MCF 10A (cell line): ENCODE measurements at places on chromosomes 6 and 20. TPM values are rescaled to one million over a fixed set of nuclear protein-coding genes. Genes with fewer than 3 reads are reported as not detected.

Gene PRKN
- 2.5 and 6.0 TPM in 2 replicates for total RNA-seq

- DNase-seq: no peak
Measured at GRCh38 chr6:19317431-19317986, 519.7 kb upstream of the ID4 start.

Gene VARS2
- total RNA-seq: 38.8 and 52.7 TPM in 2 replicates

DNA sequence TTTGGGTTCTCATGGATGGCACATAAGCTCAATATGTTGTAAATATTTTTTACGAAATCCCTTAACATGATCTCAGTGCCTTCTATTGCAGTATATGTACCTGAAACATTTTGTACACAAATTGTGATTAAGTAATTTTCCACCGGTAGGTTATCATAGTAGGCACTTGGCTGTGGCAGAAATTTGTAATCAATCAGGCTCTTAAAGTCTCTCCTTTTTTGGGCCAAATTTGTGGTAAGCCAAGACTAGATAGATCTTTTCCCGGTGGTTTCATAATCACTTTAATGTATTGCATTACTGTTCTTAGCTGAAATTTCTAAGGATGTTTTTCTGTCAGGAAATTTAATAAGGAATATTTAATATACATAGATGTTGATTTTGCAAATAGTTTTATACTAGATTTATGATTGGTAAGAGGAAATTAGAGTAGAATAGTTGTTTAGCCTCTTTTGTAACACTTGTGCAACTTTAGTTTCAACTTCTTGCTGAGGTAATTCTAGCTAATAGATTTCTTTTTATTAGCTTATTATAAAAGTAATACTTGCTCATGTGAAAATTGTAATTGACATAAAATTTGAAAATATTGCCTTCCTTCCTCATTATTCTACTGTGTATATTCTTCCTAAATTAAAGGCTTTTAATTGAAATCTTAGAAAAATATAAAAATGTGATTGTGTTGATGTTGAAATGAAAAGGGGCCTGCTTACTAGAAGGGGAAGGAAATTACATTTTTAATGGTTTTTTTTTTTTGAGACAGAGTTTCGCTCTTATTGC is 3.2 kb downstream of the PCMT1 start:
- DNase-seq: peak; percentile 30

DNA sequence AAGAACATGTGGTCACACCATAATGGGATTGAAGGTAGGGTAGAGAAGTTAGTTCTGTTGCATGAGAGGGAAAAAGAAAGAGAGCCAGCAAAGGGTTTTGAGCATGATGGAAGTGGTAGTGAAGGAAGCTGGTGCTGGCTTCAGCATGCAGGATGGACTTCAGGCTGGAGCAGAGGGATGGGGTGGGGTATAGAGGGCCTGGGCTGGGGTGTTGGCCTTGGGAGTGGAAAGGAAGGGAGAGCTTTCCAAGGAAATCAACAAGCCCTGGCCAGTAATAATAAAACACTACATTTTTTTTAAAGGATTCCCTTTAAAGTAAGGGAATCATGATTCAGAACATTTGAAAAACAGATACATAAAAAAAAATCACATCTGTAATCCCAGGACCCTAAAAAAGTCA is 61.2 kb downstream of the LAMA4 start:
- DNase-seq: no peak

Gene OPRM1
- total RNA-seq: not detected in 2 replicates

- no peak for DNase-seq
Measured at GRCh38 chr6:8400663-8401062, 34.7 kb downstream of the SLC35B3 start.

Gene MUC21
- total RNA-seq: not detected in 2 replicates

DNA sequence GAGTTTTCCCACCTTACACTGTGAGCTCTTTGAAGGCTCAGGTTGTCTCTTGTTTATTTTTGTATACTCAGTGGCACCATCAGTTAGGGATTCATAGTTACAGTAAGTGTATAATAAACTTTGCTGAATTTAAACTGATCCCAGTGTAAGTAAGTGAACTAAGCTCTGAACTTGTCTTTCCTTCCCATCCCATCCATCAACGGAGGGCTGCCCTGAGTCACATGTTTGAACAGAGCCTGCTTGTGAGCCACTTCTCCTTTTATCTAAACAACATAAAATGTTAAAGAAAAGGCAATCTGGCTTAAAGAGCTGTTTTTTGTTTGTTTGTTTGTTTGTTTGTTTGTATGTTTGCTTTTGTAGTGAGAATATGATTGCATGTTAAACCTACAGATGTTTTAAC is 185.7 kb upstream of the MARCKS start:
- no peak for DNase-seq

Gene SYTL3
- total RNA-seq: 0.65 and 0.83 TPM in 2 replicates

Gene RBM12
- total RNA-seq: 60.1 and 64.3 TPM in 2 replicates

DNA sequence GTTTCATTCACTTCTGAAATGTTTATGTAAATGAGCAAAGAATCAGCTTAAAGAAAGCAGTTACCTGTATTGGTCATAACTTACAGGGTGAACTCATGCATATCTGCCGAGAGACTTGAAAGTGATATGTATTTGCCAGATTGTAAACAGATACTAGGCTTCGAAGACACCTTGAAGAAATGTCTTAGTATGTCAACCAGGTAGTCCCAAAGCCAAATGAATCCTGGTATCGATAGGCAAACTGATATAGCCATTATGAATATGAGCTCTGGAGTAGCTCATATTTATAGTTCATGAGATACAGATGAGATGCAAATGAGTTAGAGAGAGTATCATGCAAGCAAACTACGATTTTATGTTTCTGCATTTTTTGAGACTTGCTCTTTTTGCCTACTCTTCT is 55.8 kb downstream of the RNF182 start:
- DNase-seq: no peak
